ENCODE measurements at places on chromosomes 6 and 20.

DNA sequence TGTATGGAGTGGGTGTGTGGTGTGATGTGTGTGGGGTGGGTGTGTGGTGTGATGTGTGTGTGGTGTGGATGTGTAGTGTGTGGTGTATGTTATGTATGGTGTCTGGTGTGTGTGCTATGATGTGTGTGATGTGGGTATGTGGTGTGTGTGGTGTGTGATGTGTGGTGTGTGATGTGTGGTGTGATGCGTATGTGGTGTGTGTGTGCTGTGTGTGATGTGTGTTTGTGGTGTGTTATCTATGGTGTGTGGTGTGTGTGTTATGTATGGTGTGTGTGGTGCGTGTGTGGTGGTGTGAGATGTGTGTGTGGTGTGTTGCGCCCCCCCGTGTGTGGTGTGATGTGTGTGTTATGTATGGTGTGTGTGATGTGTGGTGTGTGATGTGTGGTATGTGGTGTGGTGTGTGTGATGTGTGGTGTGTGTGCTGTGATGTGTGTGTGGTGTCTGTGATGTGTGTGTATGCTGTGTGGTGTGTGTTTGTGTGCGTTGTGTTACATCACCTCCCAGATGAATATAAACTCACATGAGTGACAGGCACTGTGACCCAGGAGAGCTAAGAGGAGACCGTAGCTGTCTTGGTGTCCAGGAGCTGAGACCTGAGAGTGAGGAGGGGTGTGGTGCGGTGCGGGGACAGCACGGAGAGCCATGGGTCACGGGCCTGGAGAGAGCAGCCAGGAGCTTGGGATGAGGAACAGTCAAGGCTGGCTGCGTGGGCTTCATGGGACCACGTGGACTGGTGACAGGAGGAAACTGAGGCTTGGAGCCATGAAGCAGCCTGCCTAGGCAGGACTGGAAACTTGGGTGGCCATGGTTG, 8.8 kb downstream of the DLGAP4 start:
- DNase-seq = peak; percentile 10

- no peak for DNase-seq
Measured at GRCh38 chr6:153956808-153957207, 82.2 kb upstream of the OPRM1 start.

DNA sequence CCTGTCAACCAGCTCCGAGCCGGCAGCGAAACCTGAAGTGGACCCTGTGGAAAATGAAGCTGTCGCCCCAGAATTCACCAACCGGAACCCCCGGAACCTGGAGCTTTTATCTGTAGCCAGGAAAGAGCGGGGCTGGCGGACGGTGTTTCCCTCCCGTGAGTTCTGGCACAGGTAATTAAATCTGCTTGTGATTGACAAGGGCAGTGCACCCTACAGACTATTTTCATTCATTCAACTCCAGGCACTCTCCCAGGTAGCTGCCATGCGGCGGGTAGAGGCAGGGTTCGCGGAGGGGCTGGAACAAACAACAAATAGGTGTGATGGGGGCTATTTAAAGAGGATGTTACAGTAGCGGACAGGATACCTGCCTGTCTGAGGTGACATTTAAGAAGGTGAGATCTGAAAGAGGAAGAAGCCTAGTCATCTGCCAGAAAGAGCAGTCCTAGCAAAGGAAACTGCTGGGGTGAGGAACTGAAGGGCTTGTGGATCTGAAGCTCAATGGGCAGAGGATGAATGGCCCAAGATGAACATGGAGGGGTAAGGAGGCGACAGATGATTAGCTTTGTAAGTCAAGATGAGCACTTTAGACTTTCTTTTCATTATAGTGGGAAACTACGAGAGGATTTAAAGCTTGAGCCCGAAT, 810 bp downstream of the MRPL18 start:
- no peak for DNase-seq

DNA sequence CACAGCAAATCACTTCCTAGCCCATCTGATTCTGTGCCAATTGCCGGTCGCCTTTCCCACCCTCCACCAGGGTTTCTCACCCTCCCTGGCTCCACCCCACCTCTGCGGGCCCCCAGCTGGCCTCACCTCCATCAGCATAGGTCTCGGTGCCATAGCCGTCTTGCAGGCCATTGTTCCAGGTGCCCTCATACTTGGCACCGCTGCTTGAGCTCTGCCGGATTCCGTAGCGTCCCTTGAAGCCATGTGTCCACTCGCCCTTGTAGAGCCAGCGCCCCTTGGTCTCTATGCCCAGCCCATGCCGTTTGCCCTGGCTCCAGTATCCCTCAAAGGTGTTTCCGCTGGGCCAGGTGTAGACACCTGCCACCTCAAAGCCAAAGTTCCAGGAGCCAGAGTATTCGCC, 787 bp downstream of the JPH2 start:
- no peak for DNase-seq

- no peak for DNase-seq
Measured at GRCh38 chr20:34915749-34916455, 39.5 kb downstream of the ACSS2 start.

DNA sequence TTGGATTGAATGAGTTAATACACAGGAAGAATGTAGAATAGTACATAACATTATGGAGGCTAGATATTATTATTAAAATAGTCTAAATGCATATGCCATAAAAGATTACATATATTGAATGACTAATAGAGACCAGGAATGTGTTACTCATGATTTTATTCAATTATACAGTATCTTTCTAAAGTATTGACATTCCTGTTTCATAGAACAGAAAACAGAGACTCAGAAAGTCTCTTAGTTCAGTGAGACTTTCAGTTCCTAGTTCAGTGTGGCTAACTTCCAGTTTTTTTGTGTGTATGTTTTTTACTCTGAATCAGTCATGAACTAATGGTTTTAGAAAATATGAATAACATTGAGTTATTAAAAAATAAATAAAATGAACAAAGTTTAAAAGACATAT, 34.6 kb upstream of the TMEM244 start:
- no peak for DNase-seq
